ENCODE measurements at places on chromosomes 11 and 22. TPM values are rescaled to one million over a fixed set of nuclear protein-coding genes. Genes with fewer than 3 reads are reported as not detected.

The WT1 gene
- total RNA-seq = not detected

The TMPRSS13 gene
- total RNA-seq = 3.7 TPM

The OSM gene
- 1.1 TPM for total RNA-seq

The ANKK1 gene
- total RNA-seq = 2.7 TPM

The MS4A3 gene
- total RNA-seq = not detected

The AMPD3 gene
- 42.1 TPM for total RNA-seq

The RAG2 gene
- not detected for total RNA-seq

The C11orf91 gene
- total RNA-seq = not detected

The CEP164 gene
- 42.5 TPM for total RNA-seq

The CCDC85B gene
- 24.9 TPM for total RNA-seq

The OR4C15 gene
- not detected for total RNA-seq

The OR6T1 gene
- not detected for total RNA-seq

The DBX1 gene
- total RNA-seq = not detected

The PKDREJ gene
- total RNA-seq = not detected

The EFCAB6 gene
- total RNA-seq = 0.91 TPM

The ZFP91 gene
- 38.0 TPM for total RNA-seq

The ALX4 gene
- total RNA-seq = not detected

The CELF1 gene
- total RNA-seq = 145 TPM

The PATE4 gene
- total RNA-seq = not detected

The RFPL1 gene
- total RNA-seq = not detected

The FREY1 gene
- 4.8 TPM for total RNA-seq

The GRIK4 gene
- not detected for total RNA-seq

The TMEM45B gene
- 30.8 TPM for total RNA-seq

The TEX54 gene
- total RNA-seq = not detected

The C11orf65 gene
- 0.30 TPM for total RNA-seq

The CATSPERZ gene
- not detected for total RNA-seq

The C1QTNF5 gene
- total RNA-seq = not detected

The PGA5 gene
- total RNA-seq = not detected

The IFT27 gene
- 38.2 TPM for total RNA-seq

The FAT3 gene
- total RNA-seq = not detected

The CDC42EP1 gene
- total RNA-seq = not detected

The NXPE2 gene
- total RNA-seq = not detected

The PKNOX2 gene
- total RNA-seq = not detected

The FGF4 gene
- total RNA-seq = not detected

The RAB39A gene
- total RNA-seq = not detected

The OR52B4 gene
- total RNA-seq = not detected

The PHRF1 gene
- total RNA-seq = 54.5 TPM

The OR8G5 gene
- total RNA-seq = not detected

The OOSP4B gene
- total RNA-seq = not detected

The PANX3 gene
- total RNA-seq = not detected

The VSIG10L2 gene
- total RNA-seq = not detected

The SYT12 gene
- total RNA-seq = not detected

The RFPL2 gene
- total RNA-seq = 0.61 TPM

The CD248 gene
- not detected for total RNA-seq

The UBQLNL gene
- 0.47 TPM for total RNA-seq

The TMEM138 gene
- total RNA-seq = 61.2 TPM

The MS4A6E gene
- total RNA-seq = not detected

The ABTB2 gene
- total RNA-seq = 0.39 TPM

The SEPTIN3 gene
- total RNA-seq = 0.36 TPM

The APOL1 gene
- total RNA-seq = 27.5 TPM

The ANO5 gene
- total RNA-seq = 0.09 TPM

The NDUFS8 gene
- 79.3 TPM for total RNA-seq
